Ovary (tissue), 10 donors: ENCODE measurements at places on chromosomes 12 and 14. TPM values are rescaled to one million over a fixed set of nuclear protein-coding genes. Genes with fewer than 3 reads are reported as not detected.

The RITA1 gene
- total RNA-seq: 13.6 TPM

The TSPAN19 gene
- total RNA-seq: not detected

The SERPINA9 gene
- not detected for total RNA-seq

The DPY19L2 gene
- 27.5 TPM for total RNA-seq

The PDE3A gene
- 7.1 TPM for total RNA-seq

The TMEM30B gene
- 2.6 TPM for total RNA-seq

The CCDC38 gene
- total RNA-seq: not detected

The KRT4 gene
- not detected for total RNA-seq

The TSPAN31 gene
- 32.5 TPM for total RNA-seq

The APOLD1 gene
- 11.7 TPM for total RNA-seq

The RIMBP2 gene
- total RNA-seq: 6.6 TPM

The LIN7A gene
- total RNA-seq: 6.6 TPM

The BBOF1 gene
- 7.1 TPM for total RNA-seq

The KRT3 gene
- not detected for total RNA-seq

The SIX1 gene
- total RNA-seq: 0.18 TPM

The C12orf60 gene
- total RNA-seq: 0.69 TPM

The PCED1B gene
- total RNA-seq: 27.2 TPM

The SLC6A15 gene
- 0.82 TPM for total RNA-seq

The PTHLH gene
- 2.6 TPM for total RNA-seq

The NAB2 gene
- 42.1 TPM for total RNA-seq

The PELI2 gene
- 28.7 TPM for total RNA-seq

The CARMIL3 gene
- 0.35 TPM for total RNA-seq

The IL31 gene
- total RNA-seq: not detected

The SYT1 gene
- 2.5 TPM for total RNA-seq

The NOXRED1 gene
- not detected for total RNA-seq

The MSRB3 gene
- total RNA-seq: 27.1 TPM

The ALKBH2 gene
- total RNA-seq: 23.0 TPM

The C12orf42 gene
- not detected for total RNA-seq

The RNF212B gene
- not detected for total RNA-seq

The ANKS1B gene
- 27.2 TPM for total RNA-seq

The TMEM179 gene
- not detected for total RNA-seq

The ZNF219 gene
- total RNA-seq: 31.0 TPM

The IFI27 gene
- 56.9 TPM for total RNA-seq

The FSCB gene
- total RNA-seq: not detected

The PMEL gene
- total RNA-seq: 2.0 TPM

The POTEG gene
- not detected for total RNA-seq

The CACNA1C gene
- 2.5 TPM for total RNA-seq

The OTX2 gene
- not detected for total RNA-seq

The PSMC1 gene
- 66.8 TPM for total RNA-seq

The EID3 gene
- total RNA-seq: 23.4 TPM

The GDF3 gene
- total RNA-seq: 0.24 TPM

The HEBP1 gene
- 31.6 TPM for total RNA-seq
